Ovary (tissue), 10 donors: ENCODE measurements at places on chromosomes 12 and 14.

DNA sequence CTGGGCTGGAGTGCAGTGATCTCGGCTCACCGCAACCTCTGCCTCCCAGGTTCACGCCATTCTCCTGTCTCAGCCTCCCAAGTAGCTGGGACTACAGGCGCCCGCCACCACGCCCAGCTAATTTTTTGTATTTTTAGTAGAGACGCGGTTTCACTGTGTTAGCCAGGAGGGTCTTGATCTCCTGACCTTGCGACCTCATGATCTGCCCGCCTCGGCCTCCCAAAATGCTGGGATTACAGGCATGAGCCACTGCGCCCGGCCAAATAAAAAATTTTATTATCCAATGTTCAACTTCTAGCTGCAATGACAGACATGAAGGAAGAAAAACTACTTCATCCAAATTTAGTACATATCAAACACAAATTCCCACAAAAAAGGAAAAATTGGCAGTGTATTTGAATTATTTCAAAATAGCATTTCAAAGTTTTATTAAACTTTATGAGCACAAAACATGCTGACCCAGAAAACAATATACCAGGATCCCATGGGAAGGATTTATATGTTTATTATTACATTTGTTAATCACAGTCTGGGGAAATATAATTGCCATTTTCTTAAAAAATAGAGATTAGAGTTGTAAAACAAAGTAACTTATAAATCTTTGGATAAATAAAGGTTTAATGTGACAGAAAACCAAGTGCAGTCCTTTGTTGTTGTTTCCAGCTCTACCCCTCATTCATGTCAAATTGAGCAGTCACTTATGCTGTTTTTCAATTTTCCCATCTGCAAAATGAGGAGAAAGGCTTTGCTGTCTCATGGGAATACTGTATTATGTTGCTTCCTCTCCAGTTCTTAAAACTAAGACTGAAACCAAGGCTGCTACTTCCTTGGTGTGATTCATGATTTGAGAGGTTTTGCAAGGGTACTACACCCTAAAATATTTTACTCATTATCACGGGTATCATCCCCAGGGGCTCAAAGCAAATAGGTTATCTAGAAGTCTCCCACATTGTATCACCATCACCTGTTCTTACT, 155.2 kb upstream of the AVPR1A start:
- DNase-seq = no peak

DNA sequence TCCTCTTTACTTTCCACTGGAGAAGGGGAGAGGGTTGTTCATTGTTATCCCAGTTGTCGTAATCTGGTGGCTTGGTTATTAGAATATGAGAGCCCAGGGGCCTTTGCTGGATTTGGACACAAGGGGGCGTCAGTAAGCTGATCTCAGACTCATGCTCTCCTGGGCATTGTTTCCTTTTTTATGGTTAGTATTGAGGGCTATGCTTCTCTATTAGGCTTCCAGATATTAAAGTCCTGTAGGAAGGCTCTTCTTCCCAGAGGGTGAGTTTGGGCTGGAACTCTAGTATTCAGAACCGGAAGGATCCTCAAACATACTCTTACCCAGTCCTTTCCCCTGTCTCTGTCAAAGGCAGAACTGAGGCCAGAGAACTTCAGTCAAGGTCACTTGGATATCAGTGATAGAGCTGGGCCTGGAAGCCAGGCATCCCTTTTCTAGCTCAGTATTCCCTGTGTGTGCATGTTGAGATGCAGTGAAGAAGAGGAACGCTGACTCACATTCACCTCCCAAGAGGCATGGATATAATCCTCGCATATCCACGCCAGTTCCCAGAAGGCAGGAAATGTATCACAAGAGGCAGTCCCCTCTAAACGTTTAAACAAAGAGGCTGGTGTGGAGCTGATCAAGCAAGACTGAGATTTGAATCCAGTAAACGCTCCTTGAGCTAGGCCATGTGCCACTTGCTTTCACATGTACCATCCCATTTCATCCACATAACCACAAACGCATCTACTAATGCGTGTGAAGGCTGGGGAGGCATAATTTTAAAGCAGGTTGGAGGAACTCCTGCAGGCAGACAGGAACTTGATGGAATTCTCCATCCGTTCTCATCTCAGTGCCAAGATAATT, 41.6 kb downstream of the UBE3B start:
- peak; percentile 71 for DNase-seq

DNA sequence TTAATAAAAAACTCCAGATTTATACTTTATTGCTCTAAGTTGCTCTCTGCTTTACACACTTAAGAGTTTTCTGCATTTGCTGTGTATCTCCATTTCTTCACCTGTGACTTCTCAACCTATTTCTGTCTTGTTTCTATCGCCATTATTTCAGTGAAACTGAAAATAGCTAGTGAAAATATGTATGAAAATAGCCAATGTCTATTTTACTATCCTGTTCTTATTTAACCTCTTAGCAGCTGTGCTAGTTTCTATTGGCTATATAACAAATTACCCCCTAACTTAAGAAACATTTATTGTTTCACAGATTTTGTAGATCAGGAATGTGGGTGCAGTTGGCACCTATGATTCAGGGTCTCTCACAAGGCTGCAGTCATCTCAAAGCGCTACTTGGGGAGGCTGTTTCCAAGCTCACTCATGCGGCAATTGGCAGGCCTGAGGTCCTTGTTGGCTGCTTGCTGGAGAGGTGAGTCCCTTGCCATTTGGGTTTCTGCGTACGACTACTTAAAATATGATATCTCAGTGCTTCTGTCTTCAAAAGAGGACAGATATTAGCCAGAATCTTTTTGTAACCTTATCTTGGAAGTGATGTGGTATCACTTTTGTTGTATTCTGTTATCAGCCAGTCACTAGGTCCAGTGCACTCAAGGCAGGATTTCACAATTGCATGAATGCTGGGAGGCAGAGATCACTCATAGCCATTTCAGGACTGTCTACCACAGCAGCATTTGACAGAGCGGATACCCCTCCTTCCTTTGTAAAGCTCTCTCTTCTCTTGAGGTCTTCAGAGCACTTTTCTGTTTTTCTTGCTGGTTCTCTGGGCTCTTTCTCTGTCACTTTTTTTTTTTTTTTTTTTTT, 7.2 kb downstream of the ERC1 start:
- DNase-seq = no peak

- DNase-seq = no peak
These were observed 38.3 kb downstream of the SLC6A15 start for GRCh38 chr12:84874125-84874824.

GRCh38 chr12:53659011-53659551, 16.8 kb downstream of the ATP5MC2 start:
- no peak for DNase-seq

DNA sequence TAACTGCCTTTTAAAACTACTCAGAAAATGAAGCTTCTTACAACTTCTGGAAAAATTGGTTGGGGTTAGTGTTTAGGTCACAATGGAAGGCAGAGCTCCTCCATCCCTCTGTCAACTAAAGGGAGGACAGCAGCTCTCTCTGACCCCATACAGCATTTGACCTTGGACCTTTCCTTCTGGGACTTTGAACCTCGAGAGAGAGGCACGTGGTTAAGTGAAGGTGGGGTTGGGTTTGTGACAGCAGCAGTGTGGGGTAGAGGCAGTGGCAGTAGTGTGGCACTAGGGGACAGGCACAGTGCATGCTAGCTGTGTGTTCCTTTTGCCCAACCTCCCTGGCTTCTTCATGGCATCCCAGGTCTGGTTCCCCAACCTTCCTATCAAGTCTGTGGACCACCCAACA, 9.4 kb upstream of the C12orf75 start:
- DNase-seq = no peak

DNA sequence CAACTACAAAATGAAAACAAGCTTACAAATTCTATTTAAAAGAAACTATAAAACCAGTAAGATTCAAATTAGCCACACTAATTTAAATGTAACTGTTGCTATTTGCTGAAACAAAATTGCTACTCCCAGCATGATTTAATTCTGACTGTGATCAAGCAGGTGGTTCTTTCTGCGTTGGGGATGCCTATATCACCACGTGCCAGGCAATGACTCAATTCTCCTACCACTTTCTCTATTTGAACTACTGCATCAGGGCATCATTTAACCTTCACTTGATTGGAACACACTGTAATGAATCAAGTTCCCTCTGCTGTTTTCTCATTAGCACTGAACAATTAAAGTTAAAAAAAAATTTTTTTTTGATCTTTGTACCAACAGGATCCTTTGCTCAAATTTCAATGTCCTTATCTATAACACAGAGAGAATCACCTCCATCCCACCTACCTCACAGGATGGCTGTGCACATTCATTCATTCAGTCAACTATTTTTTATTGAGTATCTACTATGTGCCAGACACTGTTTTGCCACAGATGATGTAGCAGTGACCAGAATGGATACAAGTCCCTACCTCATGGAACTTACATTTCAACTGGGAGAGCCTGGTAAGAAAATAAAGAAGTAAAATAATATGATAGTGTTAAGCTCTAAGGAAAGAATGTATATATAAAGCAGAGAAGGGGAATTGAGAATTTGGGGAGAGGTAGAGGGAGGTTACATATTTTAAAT, 8.0 kb upstream of the ACTN1 start:
- no peak for DNase-seq

DNA sequence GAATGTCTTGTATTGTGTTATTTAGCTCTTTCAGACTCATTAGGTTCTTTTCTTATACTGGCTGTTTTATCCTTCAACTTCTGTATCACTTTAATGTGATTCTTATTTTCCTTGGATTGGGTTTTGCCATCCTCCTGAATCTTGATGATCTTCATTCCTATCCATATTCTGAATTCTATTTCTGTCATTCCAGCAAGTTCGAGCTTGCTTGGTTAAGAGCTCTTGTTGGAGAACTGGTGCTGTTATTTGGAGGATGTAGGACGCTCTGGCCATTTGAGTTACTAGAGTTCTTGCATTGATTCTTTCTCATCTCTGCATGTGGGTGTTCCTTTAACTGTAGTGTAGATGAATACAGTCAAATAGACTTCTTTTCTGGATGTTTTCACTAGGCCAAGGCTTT, 142.3 kb upstream of the SLC38A2 start:
- no peak for DNase-seq

GRCh38 chr12:116347265-116347664, 69.8 kb upstream of the MED13L start:
- DNase-seq = no peak

DNA sequence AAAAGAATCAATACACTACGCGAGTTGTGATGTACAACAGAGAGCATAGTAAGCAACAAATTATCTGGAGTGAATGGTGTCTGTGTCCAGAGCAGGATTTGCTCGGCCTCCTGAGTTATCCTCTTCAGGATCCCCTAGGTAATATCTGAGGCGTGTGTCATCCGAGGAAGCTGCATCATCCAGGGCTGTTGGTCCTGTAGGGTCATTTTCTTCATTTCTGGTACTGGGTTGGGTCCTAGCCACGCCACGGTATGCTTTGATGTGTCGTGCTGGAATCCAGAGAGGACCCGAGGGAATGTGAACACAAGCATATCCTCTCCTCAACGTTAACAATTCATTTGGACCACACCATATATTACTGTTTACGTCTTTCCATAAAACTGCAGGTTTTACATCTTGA, 19.0 kb upstream of the CLEC4E start:
- DNase-seq = no peak
